Airway epithelial cell (primary cell): ENCODE measurements at places on chromosomes 6 and 20. TPM values are rescaled to one million over a fixed set of nuclear protein-coding genes. Genes with fewer than 3 reads are reported as not detected.

BLCAP gene
- 59.3 and 79.1 TPM in 2 replicates for total RNA-seq

NFATC2 gene
- 0.21 and 0.33 TPM in 2 replicates for total RNA-seq

EYA2 gene
- total RNA-seq: 12.9 and 18.8 TPM in 2 replicates

DEFB125 gene
- not detected in 2 replicates for total RNA-seq

SLC17A4 gene
- total RNA-seq: not detected in 2 replicates

GCM1 gene
- not detected in 2 replicates for total RNA-seq

RAET1G gene
- total RNA-seq: 30.8 and 34.7 TPM in 2 replicates

WFDC12 gene
- total RNA-seq: not detected in 2 replicates

FOXF2 gene
- total RNA-seq: 0.23 and 0.35 TPM in 2 replicates

PGC gene
- total RNA-seq: not detected in 2 replicates

KIF6 gene
- total RNA-seq: not detected in 2 replicates

DEFB119 gene
- total RNA-seq: not detected in 2 replicates

TP53TG5 gene
- not detected in 2 replicates for total RNA-seq

C4B gene
- total RNA-seq: 0.09 and 1.1 TPM in 2 replicates

SLC17A3 gene
- total RNA-seq: not detected in 2 replicates

SLC13A3 gene
- 3.2 and 3.3 TPM in 2 replicates for total RNA-seq

LY6G6C gene
- 1.5 and 3.7 TPM in 2 replicates for total RNA-seq

GPR63 gene
- 0.51 and 0.78 TPM in 2 replicates for total RNA-seq

NHSL1 gene
- total RNA-seq: 15.1 and 21.5 TPM in 2 replicates

MUCL3 gene
- total RNA-seq: not detected in 2 replicates
